Fibroblast of villous mesenchyme (primary cell): ENCODE measurements at places on chromosomes 2 and 18.

GRCh38 chr2:26584656-26585055 lies 56.5 kb downstream of the CIB4 start:
- no peak for DNase-seq

DNA sequence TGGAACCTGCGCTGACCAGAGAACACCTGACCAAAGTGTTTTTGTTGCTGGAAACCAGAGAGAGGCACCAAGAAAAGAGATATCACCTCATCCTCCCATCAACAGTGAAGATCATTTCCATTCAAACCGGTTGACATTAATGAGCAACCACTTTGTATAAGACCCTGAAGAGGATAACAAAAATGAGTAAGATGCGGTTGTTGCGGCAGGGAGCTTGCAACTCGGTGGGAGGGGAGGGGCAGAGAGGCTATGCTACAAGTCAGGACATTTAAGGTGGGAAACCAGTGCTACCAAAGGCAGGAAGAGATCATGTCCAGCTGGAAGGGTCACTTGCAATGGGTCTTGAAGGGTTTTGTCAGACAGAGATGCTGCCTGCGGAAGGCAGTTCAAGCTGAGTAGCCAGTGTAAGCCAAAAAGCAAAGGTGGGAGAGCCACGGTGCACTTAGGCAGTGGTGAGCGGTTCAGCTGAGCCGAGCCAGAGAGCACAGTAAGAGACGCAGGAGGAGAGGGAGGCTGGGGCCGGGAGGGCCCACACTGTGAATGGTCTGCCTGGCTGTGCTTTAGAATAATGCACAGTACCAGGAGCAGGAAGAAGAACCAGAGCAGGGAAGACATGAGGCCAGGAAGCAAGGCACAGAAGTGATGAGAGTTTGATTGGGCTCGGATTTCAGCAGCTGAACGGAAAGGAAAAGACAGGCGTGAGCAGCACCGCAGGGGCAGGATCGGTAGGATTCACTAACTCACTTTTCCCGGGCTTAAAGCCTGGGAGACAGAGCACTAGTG lies 24.4 kb upstream of the DTNB start:
- no peak for DNase-seq

GRCh38 chr2:98556344-98557033 lies 51.8 kb downstream of the COA5 start:
- no peak for DNase-seq

DNA sequence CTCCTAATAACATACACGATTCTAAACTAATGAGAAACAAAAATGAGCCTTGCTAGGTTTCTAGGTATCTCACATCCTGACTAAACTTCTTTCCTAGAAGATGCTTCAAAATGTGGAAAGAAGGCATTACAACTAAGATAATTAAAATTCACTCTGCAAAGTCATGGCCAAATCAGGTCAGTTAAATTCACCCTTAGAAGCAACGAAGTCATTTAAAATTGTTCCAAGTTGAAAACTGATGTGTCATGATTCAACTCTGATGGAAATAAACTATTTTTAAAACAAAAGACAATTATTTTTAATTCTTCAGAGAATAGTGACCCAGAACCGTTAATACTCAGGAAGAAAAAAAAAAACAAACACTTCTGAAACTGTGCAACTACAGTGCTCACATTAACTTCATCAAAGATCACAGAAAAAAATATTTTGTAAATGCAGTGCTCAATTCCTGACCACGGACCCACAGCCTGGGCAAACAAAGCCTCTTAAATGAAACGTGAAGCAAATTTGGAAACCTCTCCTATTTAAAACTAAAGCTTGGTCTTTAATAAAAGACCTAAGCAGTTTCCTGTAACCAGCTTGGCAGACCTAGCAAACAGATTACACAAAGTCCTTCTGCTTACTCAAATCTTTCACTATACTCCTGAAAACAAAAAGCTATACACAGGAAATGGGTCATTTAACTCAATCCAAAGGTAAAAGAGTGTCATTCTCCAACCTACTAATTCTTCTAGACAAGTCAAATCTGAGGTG lies 39.0 kb downstream of the CHN1 start:
- peak; percentile 50 for DNase-seq

GRCh38 chr2:43717322-43717721 lies 41.1 kb upstream of the C1GALT1C1L start:
- DNase-seq, result no peak

GRCh38 chr18:24354278-24354677 lies 43.3 kb downstream of the OSBPL1A start:
- no peak for DNase-seq

- DNase-seq, result no peak
These were observed 6.1 kb upstream of the ST6GAL2 start for GRCh38 chr2:106892048-106892447.

- no peak for DNase-seq
These were observed 80.7 kb downstream of the MARCO start for GRCh38 chr2:119022678-119023077.

GRCh38 chr2:98692090-98693054 lies 38.6 kb downstream of the MGAT4A start:
- no peak for DNase-seq

DNA sequence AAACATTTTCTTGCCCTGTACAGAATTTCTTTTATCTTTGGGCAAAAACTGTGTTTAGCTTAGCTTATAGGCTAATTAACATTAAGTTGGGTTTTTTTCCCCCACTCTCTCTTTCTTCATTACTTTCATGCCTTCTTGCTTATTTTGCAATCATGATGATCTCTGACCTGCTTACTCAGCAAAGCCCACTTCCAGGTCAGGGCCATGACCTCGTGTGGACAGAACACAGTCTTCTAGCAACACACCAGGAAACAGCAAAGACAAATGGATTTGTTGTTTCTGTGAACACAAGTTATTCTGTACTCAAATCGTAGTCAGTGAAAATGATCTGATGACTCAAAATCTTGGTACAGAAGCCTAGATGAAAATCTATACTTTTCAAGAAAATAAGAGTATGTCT lies 60.7 kb downstream of the SPATS2L start:
- DNase-seq, result peak; percentile 77

GRCh38 chr2:112996635-112997034 lies 8.6 kb upstream of the IL36A start:
- no peak for DNase-seq

DNA sequence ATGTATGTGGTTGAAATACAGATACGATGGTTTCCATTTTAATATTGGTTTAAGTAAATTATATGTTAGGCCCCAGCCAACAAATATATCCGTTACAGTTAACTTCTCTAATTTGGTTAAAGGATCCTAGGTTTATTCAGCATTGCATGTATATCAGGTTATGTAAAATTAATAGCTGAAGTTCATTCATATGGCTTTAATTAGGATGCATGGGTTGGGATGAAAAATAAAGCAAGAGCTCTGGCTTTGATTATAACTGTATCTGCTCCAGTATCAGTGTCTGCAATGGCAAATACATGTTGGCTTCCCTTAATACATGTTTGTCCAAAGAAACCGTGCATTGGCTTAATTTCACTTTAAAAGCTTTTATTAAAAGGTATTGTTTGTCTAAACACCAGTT lies 435.7 kb upstream of the SETBP1 start:
- no peak for DNase-seq

DNA sequence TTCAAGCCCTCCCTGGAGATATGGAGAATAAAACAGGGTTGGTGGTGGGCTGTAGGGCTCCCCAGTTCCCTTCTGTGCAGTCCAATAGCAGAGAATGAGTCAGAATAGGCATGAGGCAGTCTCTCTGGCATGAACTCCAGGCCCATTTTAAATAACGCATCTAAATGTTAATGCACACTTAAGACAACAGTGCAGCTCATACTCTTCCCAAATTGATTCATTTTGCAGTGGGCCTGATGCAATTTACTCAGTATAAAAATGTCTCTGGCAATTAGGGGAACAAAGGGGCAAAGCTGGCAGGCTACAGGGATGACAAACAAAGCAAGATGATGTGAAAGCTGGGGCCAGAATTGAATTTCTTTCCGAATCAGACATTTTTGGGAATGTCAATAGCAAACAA lies 402.8 kb downstream of the CLIP4 start:
- DNase-seq, result no peak

DNA sequence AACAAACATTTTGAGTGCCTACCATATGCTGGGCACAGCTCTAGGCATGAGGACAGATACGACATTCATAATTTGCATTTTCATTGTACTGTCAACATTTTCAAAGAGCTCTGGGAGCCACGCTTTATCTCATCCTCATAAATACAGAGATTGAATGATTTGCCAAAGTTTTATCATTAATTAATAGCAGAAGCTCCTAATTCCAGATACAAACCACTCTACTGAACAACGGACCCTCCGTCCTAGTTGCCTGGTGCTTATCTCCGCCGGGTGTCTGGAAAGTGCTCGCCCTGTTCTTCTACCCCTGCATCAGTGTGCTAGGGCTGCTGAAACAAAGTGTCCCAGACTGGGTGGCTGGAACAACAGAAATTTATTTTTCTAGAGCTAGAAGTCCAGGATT lies 23.8 kb downstream of the SERTAD2 start:
- DNase-seq, result no peak
